MV-4-11 (cell line): ENCODE measurements at places on chromosomes 5 and 9.

DNA sequence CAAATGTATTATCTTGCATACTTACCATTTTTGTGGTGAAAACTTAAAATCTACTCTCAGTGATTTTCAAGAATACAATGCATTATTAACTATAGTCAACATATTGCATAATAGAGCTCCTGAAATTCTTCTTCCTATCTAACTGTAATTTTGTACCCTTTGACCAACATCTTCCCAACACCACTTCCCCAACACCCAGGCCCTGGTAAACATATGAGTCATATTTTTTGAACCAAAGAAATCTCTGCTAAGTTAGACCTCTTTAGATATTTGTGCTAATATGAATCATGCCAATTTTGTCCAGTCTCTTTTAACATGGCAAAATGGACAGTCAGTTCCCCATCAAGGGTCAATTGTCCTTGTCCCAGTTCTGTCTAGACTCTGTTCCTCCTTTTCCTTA lies 18.5 kb upstream of the RGS7BP start:
- no peak for DNase-seq

- DNase-seq: peak; percentile 66
These were observed 16.7 kb upstream of the SLCO4C1 start for GRCh38 chr5:102312586-102313370.

GRCh38 chr9:33860200-33860871 lies 43.4 kb downstream of the UBE2R2 start:
- DNase-seq: no peak

GRCh38 chr9:69997524-69997923 lies 46.1 kb upstream of the MAMDC2 start:
- no peak for DNase-seq

DNA sequence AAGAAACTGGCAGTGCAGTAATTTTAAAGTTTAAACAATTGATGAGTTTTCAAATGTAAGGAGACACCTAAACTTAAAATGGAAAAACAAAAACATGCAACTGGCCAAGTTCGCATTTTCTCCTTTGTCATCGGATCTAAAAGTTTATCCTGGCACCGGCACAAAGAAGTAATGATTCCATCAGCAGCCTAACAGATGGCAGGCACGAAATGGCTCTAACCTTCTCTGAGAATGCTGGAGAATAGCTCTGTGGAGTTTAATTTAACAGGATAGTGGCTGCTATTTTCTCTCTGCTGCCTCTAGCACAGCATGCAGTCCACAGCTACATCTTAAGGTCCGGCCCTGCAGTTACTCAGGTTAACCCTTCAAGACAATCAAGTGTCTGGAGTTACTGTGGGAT lies 82.2 kb downstream of the PRELID2 start:
- no peak for DNase-seq

DNA sequence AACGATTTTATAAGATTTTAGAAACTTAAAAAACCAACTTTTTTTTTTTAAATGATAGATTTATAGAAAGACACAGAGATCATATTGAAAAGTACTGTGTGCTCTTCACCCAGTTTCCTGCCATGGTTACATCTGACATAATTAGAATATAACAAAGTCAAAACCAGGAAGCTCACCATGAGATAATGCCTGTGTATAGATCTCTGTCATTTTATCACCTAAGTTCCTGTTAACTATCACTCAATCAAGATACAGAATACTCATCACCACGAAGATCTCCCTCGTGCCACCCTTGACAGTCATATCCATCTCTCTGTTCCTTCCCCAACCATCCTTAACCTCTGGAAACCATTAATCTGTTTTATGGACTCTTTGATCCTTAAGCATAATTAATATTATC lies 39.1 kb downstream of the POC5 start:
- no peak for DNase-seq

GRCh38 chr5:128163991-128164390 lies 80.4 kb downstream of the SLC12A2 start:
- DNase-seq: no peak

DNA sequence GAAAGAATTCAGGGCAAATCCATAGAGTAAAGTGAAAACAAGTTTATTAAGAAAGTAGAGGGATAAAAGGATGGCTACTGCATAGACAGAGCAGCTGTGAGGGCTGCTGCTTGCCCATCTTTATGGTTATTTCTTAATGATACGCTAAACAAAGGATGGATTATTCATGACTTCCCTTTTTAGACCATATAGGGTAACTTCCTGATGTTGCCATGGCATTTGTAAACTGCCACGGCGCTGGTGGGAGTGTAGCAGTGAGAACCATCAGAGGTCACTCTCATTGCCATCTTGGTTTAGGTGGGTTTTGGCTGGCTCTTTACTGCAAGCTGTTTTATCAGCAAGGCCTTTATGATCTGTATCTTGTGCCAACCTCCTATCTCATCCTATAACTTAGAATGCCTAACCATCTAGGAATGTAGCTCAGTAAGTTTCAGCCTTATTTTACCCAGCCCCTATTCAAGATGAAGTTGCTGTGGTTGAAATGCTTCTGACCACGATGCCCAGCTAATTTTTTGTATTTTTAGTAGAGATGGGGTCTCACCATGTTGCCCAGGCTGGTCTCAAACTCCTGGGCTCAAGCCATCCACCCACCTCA lies 42.1 kb downstream of the RFK start:
- DNase-seq: peak; percentile 76

DNA sequence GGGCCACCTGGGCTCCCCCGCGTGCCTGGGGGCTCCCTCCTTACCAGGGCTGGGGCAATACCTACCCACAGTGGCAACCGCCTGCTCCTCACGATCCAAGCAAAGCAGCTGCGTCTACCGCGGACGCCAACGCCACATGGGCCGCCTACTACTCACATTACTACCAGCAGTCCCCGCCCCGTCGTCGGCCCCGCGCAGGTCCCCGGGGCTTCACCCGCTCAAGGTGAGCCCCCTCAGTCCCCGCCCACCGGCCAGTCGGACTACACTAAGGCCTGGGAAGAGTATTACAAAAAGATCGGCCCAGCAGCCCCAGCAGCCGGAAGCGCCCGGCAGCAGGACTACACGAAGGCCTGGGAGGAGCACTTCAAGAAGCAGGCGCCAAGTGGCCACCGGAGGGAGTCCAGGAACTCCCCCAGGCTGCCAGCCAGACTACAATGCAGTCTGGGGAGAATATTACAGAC lies 106.0 kb upstream of the MTAP start:
- no peak for DNase-seq

DNA sequence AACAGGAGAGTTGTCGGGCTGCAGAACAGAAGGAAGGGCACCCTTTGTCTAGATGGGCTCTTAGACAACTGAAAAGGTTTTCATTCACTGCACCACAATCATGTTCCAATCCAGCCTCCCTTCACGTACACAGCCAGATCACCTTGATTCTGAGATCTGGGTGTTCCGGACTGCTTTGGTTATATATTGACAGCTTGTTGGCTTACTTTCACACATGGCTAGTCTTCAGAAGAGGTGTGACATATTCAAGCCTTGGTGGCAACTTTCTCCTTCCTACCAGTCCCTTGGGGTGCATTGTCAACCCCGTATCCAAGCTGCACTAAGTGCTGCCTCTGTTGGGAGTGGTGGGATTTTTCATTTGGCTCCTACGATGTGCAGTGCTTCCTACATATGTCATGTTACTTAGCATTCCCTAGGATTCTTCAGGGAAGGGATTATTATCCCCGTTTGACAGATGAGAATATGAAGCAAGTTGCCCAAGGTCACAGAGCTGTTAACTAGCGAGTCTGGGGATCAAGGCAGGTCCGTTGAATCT lies 100.6 kb downstream of the LIFR start:
- no peak for DNase-seq

- DNase-seq: no peak
These were observed 20.2 kb downstream of the NR2F1 start for GRCh38 chr5:93603078-93603792.

GRCh38 chr5:68369023-68369359 lies 153.4 kb downstream of the PIK3R1 start:
- DNase-seq: no peak

GRCh38 chr9:20271723-20272122 lies 350.6 kb downstream of the MLLT3 start:
- DNase-seq: no peak

- DNase-seq: no peak
These were observed 128.2 kb downstream of the MVB12B start for GRCh38 chr9:126454795-126455194.

GRCh38 chr9:113979343-113980127 lies 98.6 kb downstream of the AMBP start:
- DNase-seq: no peak

- peak; percentile 30 for DNase-seq
These were observed 25.8 kb upstream of the TRIM32 start for GRCh38 chr9:116661037-116661954.

GRCh38 chr9:95507464-95508241 lies 9.1 kb downstream of the PTCH1 start:
- no peak for DNase-seq

DNA sequence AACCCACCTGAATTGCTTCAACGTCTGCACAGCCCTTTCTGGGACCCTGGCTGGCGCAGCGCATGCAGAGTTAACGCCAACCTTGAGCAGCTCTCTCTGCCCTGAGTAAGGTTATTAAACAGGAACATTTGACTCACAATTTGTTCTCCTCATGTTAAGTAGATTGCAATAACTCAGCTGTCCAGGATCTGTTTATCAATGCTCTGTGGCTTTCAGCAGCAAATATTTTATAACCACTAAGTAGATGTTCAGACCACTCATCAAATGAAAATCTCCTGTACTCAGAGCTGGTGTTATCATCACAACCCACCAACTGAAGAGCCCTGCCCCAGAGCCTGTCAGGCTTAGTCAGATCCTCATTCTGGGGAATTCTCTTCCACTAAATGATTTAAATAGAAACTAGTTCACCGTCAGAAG lies 403.0 kb downstream of the ZNF608 start:
- peak; percentile 85 for DNase-seq

GRCh38 chr9:132488626-132489025 lies 78.6 kb downstream of the CFAP77 start:
- DNase-seq: no peak

DNA sequence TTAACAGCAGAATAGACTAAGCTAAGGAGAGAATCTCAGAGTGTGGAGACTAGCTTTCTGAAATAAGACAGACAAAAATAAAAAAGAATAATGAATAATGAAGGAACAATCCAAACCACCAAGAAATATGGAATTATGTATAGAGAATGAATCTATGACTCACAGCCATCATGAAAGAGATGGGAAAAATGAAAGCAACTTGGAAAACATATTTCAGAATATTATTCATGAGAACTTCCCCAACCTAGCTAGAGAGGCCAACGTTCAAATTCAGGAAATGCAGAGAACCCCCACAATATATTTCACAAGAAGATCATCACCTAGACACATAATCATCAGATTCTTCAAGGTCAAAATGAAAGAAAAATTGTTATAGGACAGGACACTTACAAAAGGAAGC lies 349.0 kb upstream of the MPDZ start:
- DNase-seq: no peak

- DNase-seq: no peak
These were observed 79.5 kb upstream of the ZNF608 start for GRCh38 chr5:124825983-124826337.

- DNase-seq: no peak
These were observed 72.4 kb upstream of the ZNF622 start for GRCh38 chr5:16538006-16538405.

- DNase-seq: no peak
These were observed 15.4 kb downstream of the ANKRA2 start for GRCh38 chr5:73550016-73550415.

DNA sequence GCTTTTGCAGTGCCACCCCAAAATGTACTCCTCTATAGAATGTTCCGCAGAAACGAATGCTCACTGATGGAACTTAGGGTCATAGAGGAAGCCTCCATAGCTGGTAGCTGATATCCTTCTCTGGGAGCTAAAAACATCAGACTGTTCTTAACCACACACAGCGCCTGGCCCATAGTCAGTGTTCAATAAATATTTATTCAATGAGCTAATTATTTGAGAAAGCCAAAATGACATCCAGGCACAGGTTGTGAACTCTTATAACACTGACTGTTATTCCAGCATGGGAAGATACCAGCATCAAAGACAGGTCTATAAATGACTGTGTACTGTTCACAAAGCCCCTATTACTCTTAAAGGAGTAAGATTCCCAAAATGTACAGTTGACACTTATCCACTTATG lies 12.9 kb downstream of the GDF9 start:
- no peak for DNase-seq

- no peak for DNase-seq
These were observed 244.8 kb upstream of the IRX2 start for GRCh38 chr5:2996248-2996647.

DNA sequence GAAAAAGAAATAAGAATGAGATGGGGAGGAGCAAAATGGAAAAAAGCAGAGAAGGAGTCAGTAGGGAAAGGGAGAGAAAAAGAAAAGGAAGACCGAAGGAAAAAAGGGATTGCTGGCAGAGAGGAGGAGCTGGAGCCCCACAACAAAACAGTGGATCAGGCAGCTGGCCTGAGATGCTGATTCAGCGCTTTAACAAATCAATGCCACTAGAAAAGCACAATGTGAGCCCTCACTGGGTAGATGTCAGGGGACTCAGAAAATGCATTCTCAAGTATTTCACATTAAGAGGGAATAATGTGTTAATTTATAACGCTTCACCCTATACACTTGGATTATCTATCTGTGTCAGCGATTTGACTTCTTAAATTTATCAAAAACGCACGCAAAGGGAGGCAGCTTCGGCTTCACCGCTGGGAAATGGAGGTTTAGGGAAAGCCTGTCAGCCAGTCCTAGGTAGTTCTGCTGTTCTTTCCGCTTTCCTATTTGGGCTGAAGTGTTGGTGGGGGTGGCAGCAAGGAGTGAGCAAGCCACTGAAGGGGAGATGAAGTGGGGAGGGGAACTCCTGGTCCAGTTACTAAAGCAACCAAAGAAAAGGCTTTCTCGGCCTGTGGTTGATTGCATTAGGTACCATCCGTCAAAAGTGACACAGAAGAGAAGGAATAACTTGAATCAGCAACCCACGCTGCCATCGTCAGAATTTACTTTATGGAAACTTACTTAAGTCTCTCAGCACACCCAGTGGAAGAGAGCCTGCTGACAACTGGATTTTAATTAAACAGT lies 161.6 kb downstream of the BNC2 start:
- no peak for DNase-seq

- no peak for DNase-seq
These were observed 12.8 kb downstream of the CEP72 start for GRCh38 chr5:624951-625230.

- no peak for DNase-seq
These were observed 72.0 kb upstream of the IQGAP2 start for GRCh38 chr5:76331126-76331525.

DNA sequence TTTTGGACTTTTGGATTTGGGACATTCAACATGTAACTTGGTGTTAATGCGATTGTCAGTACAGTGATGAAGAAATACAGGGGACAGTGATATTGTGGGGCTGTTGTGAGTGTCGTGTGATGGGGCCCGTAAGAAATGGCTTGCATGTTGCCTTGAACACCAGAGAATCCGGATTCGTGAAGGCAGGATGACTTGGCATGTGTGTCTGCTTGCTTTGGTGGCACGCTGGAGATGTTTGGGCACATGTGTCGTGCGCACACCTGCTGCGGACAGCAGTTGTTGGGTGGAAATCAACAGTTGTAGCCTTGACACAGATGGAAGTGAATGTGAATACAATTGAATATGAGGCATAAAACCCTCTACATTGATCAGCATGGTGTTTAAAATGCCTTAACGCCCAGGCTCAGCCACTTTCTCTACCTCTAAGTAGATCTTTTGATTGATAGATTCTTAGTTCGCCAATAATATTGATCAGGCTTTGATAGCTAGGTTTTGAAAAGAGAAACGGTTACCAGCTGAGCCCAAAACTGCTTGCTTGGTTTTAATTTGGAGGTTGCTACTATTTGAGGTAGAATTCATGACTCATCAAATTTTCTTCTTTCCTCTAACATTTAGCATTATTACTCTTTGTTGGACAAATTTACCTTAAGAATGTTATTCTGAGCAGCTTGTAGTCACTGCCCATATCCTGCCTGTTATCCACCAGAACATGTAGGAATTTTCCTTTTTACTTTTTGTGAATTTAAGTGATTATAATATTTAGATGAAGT lies 94.4 kb downstream of the TRIO start:
- no peak for DNase-seq
